ENCODE measurements at places on chromosomes 1 and 21.

GRCh38 chr1:67188137-67188536 is 21.9 kb downstream of the IL23R start:
- no peak for DNase-seq

DNA sequence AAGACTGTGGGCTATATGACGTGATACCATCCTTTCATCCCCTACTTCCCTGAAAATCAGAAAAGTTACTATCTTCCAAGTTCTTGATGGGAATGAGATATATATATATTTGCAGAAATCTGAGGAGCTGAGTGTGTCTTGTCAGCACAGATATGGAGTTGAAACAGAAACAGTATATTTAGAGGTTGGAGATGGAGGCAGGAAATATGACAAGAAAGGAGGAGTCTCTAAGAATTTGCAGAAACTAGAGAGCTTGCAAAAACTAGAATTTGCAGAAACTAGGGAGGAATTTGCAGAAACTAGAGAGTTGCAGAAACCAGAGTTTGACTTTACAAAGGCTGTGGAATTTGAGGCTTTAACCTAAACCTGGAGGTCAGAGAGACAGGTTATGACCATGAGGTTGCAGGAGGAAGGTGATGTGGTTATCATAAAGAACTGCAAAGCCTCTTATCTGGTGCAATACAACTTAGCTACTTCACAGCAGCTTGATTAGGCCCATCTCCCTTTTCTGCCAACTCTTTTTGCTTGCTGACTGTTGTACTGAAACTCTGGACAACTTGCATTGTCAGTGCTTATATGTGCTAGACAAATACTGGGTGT is 22.3 kb downstream of the XCL2 start:
- DNase-seq: no peak

DNA sequence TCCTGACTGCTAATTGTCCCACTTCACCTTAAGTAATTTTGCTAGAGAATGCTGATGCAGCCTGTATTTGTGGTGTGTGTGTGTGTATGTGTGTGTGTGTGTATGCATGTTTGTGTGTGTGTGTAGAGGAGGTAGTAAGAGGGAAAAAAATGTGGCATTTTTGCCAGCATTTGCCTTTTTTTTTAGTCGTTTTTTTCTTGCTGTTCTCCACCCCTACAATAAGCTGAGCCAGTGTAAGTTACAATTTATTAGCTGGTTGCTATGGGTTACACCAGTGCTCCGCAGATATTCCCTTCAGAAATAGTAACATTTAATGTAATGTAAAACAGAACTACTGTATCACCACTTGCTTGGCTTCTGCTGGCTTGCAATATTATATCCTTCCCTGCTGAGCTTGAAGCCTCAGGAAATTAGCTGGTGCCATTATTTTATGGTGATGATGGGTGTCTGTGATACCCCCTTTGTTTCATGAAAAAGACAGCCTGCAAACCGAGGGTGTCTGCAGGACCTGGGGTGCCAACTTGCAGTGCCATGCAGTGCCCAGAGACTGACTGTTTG is 23.4 kb upstream of the IGSF3 start:
- DNase-seq: no peak

GRCh38 chr1:209584231-209584672 is 738 bp downstream of the CAMK1G start:
- DNase-seq: no peak

DNA sequence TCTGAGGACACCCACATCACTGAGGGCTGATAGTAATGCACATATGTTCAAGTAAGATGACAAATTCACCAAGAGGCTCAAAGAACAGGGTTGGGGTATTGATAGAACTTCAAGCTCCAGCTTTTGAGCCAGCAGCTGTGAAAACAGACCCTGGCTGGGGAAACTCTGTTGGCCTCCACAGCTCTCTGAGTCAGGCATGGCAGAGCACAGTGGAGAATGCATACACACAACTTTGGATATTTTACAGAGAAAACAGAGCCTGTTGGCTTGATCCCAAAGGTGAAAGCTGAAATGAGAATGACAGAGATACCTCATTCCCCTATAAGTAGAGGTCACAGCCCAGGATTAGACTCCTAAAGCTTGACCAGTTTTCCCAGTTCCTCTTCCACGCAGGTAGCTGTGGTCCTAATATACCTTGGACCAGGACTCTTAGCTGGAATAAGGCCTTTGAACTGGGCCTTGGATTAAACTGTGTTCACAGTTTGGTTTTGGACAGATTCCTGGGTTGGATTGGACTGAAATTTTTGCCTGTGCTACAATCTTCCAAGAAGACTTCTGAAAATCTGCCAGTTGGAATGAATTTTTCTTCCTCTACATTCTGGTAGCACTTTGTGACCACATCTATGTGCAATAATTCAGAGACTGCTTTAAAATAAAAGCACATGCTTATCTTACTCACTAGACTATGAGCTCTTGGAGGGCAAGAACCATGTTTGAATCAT is 101.6 kb upstream of the HMGB4 start:
- no peak for DNase-seq

DNA sequence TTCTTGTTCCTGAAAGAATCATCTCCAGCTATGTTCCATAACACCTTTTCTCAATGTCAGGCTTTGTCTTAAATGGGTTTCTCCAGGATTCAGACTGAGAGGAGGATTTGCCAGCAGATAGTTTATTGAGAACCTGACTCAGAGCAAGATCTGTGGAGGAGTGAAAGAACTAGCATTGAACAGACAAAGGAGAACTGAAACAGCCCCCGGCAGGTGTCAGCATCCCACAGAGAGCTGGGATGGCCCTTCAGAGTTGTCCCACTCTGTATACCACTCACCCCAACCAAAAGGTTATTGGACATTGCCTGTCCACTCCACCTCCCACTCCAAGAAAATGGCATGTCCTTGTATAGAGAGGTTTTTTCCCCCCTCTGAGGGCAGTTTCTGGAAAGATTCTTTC is 270.7 kb downstream of the PAPPA2 start:
- no peak for DNase-seq

DNA sequence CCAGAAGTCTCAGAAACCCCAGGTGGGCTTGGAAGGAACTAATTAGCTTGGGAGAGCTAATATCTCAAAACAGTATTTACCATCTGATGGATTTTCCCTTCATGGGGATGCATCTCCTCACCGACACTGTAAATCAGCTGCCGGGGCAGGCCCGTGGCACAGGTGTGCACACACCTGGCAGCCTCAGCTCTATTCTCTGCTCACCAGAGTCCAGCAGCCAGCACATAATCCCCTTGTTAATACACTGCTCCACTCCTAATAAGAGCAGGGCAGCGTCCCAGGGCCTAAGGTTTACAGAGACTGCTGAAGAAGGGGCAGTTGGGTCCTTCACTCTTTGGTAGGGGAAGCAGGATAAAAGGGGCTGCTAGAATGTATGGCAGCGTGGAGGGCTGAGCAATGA is 200.0 kb downstream of the TOMM20 start:
- DNase-seq: peak; percentile 1

Measured in activated CD4-positive, alpha-beta T cell treated with anti-CD3 and anti-CD28 coated beads for 48 hours (primary cell).